AG09319 (cell line): ENCODE measurements at places on chromosomes 6 and 20.
A peak's percentile ranks its signal among the peaks of the same experiment; 100 is the strongest.

DNA sequence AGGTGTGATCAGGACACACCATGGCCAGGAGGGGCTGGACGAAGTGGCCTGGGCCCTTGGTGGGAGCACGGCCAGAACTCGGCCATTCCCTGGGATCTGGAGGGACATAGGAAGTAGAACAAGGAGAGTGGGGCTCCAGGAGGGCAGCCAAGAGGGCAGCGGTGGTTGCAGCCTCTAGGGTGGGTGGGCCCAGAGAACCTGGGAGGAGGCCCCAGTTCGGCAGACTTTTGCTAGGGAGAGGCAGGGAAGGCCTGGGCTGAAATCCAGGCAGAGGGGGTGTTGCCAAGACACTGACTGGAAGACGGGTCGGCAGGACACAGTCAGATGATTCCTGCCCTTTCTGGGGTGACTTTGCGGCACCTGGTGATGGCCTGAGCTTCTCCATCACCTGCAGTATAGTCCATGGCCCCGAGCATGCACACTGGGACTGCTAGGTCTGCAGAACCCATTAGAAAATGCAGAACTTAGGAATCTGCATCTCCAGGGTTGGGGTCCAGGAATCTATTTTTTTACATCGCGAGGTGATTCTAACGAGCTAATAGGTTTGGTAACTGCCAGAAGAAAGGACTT, 224.8 kb downstream of the SYNDIG1 start:
- no peak for DNase-seq

DNA sequence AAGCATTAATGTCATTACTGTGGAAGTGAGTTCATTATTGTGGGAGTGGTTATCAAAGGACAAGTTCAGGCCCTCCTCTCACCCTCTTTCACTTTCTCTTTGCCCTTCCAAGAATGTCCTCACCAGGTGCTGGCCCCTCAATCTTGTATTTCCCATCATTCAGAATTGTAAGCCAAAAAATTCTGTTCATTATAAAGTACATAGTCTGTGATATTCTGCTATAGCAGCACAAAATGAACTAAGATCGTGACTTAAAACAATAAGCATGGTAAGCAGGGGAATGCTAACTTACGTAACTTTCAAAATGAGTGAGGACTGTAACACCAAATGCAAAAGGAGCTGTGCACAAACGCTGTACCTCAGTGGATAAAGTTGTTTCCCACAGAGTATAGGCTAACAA, 515.7 kb upstream of the BTBD3 start:
- no peak for DNase-seq

GRCh38 chr6:13267142-13267651, 61.1 kb downstream of the TBC1D7 start:
- DNase-seq = no peak

DNA sequence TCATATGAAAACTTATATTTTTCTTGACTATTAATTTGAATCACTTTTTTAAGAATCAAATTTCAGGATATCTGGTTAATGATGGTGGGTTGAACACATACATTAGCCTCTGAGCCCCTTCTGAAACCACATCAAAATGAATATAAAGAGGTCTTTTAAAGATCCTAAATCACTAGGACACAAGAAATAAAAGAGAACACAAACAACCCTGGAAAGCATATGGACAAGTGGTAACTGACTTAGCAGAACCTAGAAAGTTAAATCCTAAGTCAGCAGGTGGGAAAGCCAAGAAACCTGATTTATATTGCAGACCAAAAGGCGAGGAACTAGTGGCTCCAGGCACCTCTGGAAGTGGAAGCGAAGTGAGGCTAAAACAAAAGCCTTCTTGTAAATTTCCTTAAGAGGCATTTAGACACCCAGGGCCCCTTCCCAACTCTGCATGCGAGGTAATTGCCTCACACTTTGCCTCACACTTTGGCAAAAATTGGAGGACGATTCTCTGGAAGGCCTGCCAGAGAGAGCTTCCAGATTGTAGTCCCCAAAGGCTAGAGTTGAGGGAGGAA, 293.9 kb downstream of the KHDC1L start:
- DNase-seq = no peak

GRCh38 chr6:149212892-149213801, 104.4 kb upstream of the TAB2 start:
- no peak for DNase-seq

- no peak for DNase-seq
These were observed 146.5 kb downstream of the SYCP2 start for GRCh38 chr20:59786801-59787537.

- DNase-seq = no peak
These were observed 484.0 kb downstream of the C6orf118 start for GRCh38 chr6:164825386-164825785.

- no peak for DNase-seq
These were observed 296.8 kb downstream of the UTRN start for GRCh38 chr6:144581812-144582537.

DNA sequence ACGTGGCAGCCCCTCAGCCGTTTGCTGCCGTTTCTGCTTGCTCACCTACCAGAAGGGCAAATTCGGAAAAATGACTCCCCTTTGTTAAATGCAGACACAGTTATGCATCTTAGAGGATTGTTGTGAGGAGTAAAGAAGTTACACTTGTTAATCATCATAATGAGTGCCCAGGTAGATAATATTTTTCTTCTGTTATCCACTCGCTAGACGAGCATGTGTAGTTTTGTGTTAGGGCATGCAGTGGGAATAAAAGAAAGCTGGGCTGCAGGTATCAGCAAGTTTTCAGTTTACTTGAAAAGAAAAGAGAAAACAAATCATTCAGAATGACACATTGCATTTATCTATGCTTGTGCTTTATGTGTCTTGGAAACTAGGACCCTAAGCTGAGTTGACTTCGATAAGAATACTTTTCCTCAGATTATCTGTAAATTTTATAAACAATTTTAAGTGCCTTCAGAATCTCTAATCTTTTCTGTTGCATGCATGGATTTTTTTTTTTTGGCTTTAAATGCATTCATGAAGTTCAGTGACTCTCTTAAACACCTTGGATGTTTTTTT, 365.3 kb downstream of the QKI start:
- DNase-seq = no peak

DNA sequence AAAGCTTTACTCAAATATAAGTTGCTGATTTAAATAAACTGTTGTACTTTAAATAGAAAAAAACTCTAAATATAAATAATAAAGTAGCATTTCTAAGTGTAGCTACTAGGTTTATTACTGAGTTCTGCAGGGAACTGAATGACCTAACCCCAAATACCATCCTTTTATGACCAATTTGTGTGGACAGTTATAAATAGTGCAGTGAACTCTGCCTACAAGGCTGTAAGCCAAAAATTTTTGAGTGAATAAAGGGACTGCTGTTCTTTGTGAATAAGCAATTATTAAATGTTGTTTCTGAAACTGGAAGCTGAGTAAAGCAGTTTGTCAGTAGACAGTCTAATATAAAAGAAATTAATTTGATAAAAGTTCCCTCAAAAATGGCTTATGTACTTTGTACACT, 90.8 kb upstream of the ELOVL5 start:
- DNase-seq = no peak

- no peak for DNase-seq
These were observed 113.4 kb downstream of the MAP3K4 start for GRCh38 chr6:161104966-161105365.

- peak; percentile 89 for DNase-seq
These were observed 951 bp downstream of the NRSN2 start for GRCh38 chr20:347640-348484.

GRCh38 chr6:116409756-116410155, 39.0 kb downstream of the DSE start:
- no peak for DNase-seq

DNA sequence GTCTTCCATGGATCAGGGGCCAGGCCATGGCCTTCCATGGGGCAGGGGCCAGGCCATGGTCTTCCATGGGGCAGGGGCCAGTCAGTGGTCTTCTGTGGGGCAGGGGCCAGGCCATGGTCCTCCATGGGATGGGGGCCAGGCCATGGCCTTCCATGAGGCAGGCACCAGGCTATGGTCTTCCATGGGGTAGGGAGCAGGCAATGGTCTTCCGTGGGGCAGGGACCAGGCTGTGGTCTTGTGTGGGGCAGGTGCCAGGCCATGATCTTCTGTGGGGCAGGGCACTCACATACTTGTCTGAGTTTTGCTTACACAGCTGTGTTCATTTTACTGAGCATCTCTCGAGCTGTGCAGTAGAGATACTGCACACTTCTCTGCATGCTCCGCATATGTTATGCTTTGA, 57.3 kb upstream of the THBS2 start:
- DNase-seq = no peak

DNA sequence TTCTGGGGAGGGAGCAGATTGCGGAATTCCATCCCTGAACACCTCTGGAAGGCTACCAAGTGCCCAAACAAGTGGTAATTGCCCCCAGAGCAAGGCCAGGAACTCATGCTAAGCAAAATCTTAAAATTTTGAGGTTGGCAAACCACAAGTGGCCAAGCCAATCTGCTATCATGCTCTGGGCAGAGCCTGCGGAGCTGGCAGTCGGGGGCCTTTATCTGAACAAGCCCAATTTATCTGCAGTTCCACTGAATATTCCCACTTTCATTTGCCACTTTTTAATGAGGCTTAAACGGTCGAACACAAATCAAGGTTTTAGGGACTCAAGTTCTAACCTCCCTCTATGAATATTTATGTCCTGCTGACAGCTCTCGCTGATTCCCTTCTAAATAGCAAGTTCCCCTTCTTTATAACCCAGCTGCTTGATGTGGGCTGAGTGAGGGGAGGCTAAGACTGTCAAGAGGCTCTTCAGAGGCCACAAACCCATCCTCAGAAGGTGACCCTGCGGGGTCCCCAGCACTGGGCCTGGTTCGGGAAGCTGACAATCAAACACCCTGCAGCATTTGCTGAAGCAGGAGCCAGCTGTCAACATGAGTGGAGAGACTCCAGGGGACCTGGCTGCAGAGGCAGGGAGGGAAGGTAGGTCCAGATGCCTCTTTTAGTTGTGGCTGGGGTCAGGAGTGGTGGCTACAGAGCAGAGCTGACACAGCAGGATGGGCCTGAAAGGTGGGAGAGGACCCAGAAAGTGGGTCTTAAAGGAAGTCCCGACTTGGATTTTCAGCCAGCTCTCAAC, 11.9 kb downstream of the CCDC167 start:
- no peak for DNase-seq

GRCh38 chr20:42173440-42173839, 555.3 kb upstream of the CHD6 start:
- DNase-seq = no peak
